ENCODE measurements at places on chromosomes 5 and 9.

GRCh38 chr5:53073348-53073747 is 36.2 kb downstream of the MOCS2 start:
- H3K36me3 ChIP-seq, result no peaks in the 10 kb centered on the region
- no peaks in the 10 kb centered on the region for H3K27me3 ChIP-seq
- no peak overlapping the region for H3K4me3 ChIP-seq
- no peaks in the 10 kb centered on the region for H3K4me1 ChIP-seq
- no peak overlapping the region for H3K27ac ChIP-seq

DNA sequence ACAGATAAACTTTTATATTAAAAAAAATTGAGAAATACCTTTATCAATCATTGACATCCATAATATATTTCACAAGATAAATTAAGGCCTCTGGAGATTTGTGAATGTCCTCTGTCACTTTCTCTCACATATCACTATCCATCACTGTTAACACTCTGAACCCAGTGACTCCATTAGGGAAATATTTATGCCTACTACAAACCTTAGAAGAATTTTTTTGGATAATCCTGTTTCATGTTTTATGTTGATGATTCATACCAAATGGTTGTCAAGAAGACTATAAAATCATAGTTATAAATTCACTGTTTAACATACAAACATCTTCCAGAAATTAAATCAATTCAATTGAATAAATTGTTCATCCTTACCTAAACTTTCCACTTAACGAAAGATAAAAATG is 357.6 kb upstream of the CDH10 start:
- no peak overlapping the region for H3K4me3 ChIP-seq
- no peaks in the 10 kb centered on the region for H3K27me3 ChIP-seq
- DNase-seq, result no peak
- H3K4me1 ChIP-seq, result no peaks in the 10 kb centered on the region
- H3K27ac ChIP-seq, result no peak overlapping the region
- no peaks in the 10 kb centered on the region for H3K36me3 ChIP-seq

GRCh38 chr5:171614971-171615653 is 170.5 kb upstream of the SMIM23 start:
- no peak for DNase-seq
- no peaks in the 10 kb centered on the region for H3K36me3 ChIP-seq
- no peaks in the 10 kb centered on the region for H3K27me3 ChIP-seq
- no peak overlapping the region for H3K4me3 ChIP-seq
- H3K4me1 ChIP-seq, result no peaks in the 10 kb centered on the region

GRCh38 chr5:173328844-173329490 is 753 bp upstream of the STC2 start:
- H3K4me1 ChIP-seq, result peaks cover 11% of the 10 kb centered on the region
- no peaks in the 10 kb centered on the region for H3K36me3 ChIP-seq
- H3K27ac ChIP-seq, result no peak overlapping the region
- H3K4me3 ChIP-seq, result peak overlapping the region; percentile 28
- peaks cover 9% of the 10 kb centered on the region for H3K27me3 ChIP-seq

DNA sequence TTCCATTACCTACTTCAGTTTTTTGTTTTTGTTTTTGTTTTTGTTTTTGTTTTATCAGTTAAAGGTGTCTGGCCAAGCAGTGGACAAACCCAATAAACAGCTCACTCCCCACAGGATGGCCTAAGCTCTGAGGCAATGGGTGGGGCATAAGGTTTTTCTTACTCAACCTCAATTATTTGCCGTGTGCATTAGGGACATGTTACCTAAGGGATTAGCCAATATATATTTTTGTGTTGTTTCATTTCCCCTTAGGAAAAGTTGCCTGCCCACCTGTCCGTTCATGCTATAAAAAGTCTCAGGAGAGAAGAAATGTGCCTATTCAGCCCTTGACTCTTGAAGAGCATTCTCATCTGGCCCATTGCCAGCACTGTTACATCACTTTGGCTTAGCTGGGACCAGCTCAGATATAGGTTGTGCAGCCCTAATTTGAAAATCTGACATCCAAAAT is 7.3 kb downstream of the SH3RF2 start:
- no peaks in the 10 kb centered on the region for H3K27me3 ChIP-seq
- peak overlapping the region; percentile 58 for H3K27ac ChIP-seq
